Activated CD4-positive, alpha-beta T cell treated with anti-CD3 and anti-CD28 coated beads, Interleukin-2, amount 10 ng/mL, durations not matched to agents 24 days and 14 days (primary cell): ENCODE measurements at places on chromosomes 6 and 20.

DNA sequence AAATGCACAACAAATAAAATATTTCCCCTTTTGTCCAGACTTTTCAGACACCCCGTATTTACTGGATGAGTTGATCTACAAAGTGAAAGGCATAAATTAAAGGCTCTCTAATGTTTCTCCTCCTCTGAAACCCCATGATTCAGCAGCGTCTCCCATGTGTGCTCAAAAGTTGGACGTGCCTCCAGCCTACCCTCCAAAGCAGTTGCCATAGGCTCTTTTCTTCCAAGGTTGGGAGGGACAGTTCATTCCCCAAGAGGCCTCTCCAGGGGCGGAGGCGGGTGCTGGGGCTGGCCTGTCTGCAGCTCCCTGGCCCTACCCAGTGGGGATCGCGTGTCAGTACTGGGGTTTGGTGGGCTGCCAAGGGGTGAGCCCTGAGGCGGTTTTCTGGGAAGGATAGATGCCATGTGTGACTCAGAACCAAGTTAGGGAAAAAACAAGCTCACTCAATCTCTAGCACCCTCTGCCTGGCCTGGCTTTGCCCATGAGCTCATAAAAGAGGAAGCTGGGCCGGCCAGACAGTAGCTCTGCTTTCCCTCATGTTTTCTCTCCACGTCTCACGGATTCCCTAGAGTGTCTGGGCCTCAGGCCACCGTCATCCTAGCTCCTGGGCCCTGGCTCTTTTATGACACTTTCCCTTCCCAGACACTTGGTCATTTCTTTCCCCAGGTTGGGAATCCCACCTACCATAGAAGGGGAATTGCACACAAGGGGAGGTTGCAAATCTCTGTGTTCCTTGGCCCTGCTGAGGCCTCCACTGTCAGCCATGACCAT, 8.0 kb upstream of the IER3 start:
- peaks cover 26% of the 10 kb centered on the region for H3K4me1 ChIP-seq
- H3K27ac ChIP-seq = no peak overlapping the region
- H3K36me3 ChIP-seq = no peaks in the 10 kb centered on the region
- H3K4me3 ChIP-seq = no peak overlapping the region
- H3K27me3 ChIP-seq = no peaks in the 10 kb centered on the region
- DNase-seq = no peak

GRCh38 chr6:132187816-132188215, 213.5 kb downstream of the MOXD1 start:
- H3K4me1 ChIP-seq = no peaks in the 10 kb centered on the region
- H3K4me3 ChIP-seq = no peak overlapping the region
- no peaks in the 10 kb centered on the region for H3K27me3 ChIP-seq
- no peak for DNase-seq

- H3K27me3 ChIP-seq = no peaks in the 10 kb centered on the region
- no peak overlapping the region for H3K27ac ChIP-seq
- no peaks in the 10 kb centered on the region for H3K4me1 ChIP-seq
- DNase-seq = no peak
- H3K4me3 ChIP-seq = no peak overlapping the region
Measured at GRCh38 chr6:20955131-20955530, 420.9 kb downstream of the CDKAL1 start.

DNA sequence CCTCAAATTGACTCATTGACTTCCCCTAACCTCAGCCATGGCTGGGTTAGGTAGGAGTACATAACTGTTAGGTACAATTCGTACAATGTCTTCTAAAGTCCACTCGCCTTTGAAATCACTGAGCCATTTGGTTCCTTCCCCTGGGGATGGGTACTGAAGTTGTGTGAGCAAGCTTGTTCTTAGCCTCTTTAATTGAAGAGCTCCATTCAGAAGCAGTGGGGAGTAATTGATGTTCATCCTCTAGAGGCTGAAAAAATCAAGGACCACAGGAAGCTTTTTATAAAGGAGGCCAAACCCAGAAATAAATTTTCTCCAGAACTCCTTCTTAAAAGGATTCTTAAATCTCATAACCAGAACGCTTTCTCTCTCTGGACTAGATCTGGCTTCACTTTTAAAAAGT, 60.6 kb downstream of the ANKS1A start:
- no peaks in the 10 kb centered on the region for H3K4me1 ChIP-seq
- no peak overlapping the region for H3K4me3 ChIP-seq
- no peaks in the 10 kb centered on the region for H3K27me3 ChIP-seq

DNA sequence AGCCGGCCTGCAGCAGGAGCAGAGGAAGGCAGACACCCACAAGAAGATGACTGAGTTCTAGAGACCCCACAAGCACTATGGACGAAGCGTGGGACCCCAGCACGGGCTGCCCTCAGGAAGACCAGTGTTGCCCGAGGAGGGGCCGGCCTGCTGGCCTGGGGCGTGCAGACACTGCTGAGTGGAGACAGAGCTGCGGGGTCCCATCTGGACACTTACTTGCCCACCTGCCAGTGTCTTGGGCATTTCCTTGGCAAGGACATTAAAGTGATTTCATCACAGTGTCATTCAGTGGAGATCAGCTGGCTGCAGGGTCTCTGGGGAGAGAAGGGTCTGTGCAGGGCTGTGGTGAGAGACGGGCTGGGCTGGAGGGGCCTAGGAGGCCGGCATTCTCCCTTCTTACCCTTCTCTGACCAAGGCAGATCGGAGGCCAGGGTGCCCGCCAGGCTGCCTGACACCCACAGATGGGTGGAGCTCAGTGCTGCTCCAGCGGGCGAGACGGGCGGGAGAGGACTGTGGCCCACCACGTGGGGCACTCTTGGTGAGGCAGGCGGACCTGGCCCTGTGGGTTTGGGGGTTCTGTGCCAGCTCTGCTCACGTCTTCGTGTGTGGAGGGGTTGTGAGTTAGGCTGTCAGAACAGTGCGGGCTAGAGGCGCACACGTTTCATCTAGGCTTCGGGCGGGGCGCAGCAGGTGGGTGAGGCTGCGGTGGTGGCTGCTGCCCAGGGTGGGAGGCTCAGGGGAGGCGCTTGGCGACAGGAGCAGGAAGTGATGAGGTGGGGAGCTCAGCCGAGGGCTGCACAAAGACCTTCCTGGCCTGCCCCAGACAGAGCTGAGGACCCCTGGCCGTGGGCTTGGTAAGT, at the start of gene LIME1:
LIME1 (plus strand) TSS at position 806 of the 860 bp plus-strand sequence. CDS start 886 bp downstream, outside the sequence.
- no peaks in the 10 kb centered on the region for H3K27me3 ChIP-seq
- H3K4me3 ChIP-seq = peak within 1 kb of the TSS; percentile 81
- H3K4me1 ChIP-seq = peaks cover 19% of the 10 kb centered on the region
- peak within 1 kb of the TSS; percentile 49 for H3K27ac ChIP-seq
- H3K36me3 ChIP-seq = peaks cover 17% of the 10 kb centered on the region

- no peaks in the 10 kb centered on the region for H3K36me3 ChIP-seq
- H3K27me3 ChIP-seq = no peaks in the 10 kb centered on the region
- H3K4me1 ChIP-seq = no peaks in the 10 kb centered on the region
- no peak for DNase-seq
Measured at GRCh38 chr20:8489094-8489883, 357.2 kb downstream of the PLCB1 start.

DNA sequence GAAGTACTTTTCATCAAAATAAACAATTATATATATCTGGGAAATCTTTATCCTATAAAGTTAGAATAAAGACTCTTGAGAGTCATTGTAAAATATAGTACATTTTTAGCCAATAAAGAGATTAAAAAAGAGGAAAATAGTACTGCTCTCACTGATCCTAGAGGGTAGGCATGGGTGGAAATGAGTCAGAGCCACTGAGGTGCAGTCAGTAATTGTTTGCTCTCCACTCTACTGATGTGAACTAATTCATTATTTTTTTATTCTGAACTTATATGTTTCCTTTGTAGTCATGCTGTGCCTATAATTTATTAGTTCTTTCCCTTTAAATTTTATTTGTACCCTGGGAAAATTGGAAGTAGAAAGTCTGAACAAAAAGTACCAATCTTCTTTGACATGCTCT, 1359.4 kb upstream of the GJE1 start:
- peaks cover 11% of the 10 kb centered on the region for H3K27me3 ChIP-seq
- H3K27ac ChIP-seq = no peak overlapping the region
- no peak for DNase-seq
- peaks cover 14% of the 10 kb centered on the region for H3K4me1 ChIP-seq
